Karpas-422 (cell line): ENCODE measurements at places on chromosomes 12 and 14. TPM values are rescaled to one million over a fixed set of nuclear protein-coding genes. Genes with fewer than 3 reads are reported as not detected.

Gene ALDH2
- total RNA-seq: 69.0 and 145 TPM in 2 replicates

Gene SMOC1
- total RNA-seq: not detected in 2 replicates

Gene KLHL33
- total RNA-seq: not detected in 2 replicates

Gene SLC5A8
- total RNA-seq: not detected in 2 replicates

Gene PMEL
- total RNA-seq: 8.8 and 9.7 TPM in 2 replicates

DNA sequence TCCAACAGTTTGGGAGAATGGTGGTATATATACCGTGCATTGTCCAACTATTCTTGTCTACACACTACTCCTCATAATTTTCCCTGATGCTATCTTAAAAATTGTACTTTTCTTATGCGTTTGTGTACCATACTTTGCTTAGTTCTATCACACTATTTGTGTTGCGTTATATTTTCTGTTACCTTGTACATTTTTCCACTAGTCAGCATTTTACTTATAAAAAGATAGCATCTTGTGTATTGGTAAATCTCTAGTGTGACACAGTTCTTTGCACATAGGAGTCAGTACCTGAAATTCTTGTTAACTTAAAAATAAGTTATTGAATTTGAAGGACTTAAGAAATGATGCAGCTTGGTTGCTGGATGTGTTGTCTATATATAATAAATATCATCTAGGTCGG is 201.8 kb upstream of the LMO3 start:
- no peak for DNase-seq
- no peaks in the 10 kb centered on the region for H3K4me1 ChIP-seq
- no peak overlapping the region for H3K4me3 ChIP-seq
- H3K27me3 ChIP-seq: no peaks in the 10 kb centered on the region
- no peak overlapping the region for H3K27ac ChIP-seq
- H3K36me3 ChIP-seq: no peaks in the 10 kb centered on the region

- H3K4me3 ChIP-seq: no peak overlapping the region
- no peaks in the 10 kb centered on the region for H3K27me3 ChIP-seq
- no peaks in the 10 kb centered on the region for H3K36me3 ChIP-seq
- H3K27ac ChIP-seq: no peak overlapping the region
Measured at GRCh38 chr12:68138480-68138879, 21.1 kb downstream of the IFNG start.

DNA sequence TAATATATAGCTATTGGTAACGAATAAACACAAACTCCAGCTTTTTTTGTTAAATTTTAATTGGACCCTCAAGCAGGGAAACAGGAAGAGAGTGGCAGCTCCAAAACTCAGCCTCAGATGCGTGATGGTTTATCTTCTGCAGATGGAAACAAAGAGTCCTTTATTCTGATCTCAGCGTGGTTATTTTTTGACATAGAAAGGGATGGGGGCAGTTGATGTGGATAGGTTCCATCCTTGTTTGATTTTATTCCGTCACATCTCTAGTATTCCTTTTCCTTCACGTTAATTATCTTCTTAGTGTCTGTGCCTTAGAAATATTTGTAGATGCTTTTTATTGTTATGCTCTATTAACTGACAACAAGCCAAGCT is 447.6 kb upstream of the SEL1L start:
- no peak overlapping the region for H3K4me3 ChIP-seq
- no peaks in the 10 kb centered on the region for H3K27me3 ChIP-seq
- DNase-seq: no peak
- H3K27ac ChIP-seq: no peak overlapping the region
- no peaks in the 10 kb centered on the region for H3K36me3 ChIP-seq
- H3K4me1 ChIP-seq: no peaks in the 10 kb centered on the region

GRCh38 chr14:49767270-49767570 is 733 bp upstream of the KLHDC2 start:
- peak overlapping the region; percentile 91 for H3K27ac ChIP-seq
- H3K4me1 ChIP-seq: peaks cover 51% of the 10 kb centered on the region
- H3K27me3 ChIP-seq: no peaks in the 10 kb centered on the region
- peak overlapping the region; percentile 89 for H3K4me3 ChIP-seq
- peaks cover 4% of the 10 kb centered on the region; the same call in 1 of the 2 replicates for H3K36me3 ChIP-seq
- no peak for DNase-seq

DNA sequence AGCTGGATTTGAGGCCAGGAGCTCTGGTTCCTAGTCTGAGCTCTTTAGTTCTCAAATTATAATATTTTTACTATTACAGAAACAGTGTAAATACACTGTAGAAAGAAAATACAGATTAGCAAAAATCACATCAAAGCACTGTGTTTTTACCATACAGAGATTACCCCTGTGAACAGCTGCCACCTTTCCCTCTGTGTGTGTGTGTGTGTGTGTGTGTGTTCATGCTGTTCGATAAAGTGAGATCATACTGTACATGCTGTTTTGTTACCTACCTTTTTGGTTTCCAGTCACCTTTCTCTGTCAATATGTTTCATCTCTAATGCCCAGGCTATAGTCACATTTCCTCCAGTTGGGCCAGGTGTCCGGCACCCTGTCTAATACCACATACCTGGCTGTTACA is 26.9 kb downstream of the MVK start:
- H3K4me1 ChIP-seq: no peaks in the 10 kb centered on the region
- H3K4me3 ChIP-seq: no peak overlapping the region
- DNase-seq: no peak
- no peak overlapping the region for H3K27ac ChIP-seq
- H3K27me3 ChIP-seq: no peaks in the 10 kb centered on the region

DNA sequence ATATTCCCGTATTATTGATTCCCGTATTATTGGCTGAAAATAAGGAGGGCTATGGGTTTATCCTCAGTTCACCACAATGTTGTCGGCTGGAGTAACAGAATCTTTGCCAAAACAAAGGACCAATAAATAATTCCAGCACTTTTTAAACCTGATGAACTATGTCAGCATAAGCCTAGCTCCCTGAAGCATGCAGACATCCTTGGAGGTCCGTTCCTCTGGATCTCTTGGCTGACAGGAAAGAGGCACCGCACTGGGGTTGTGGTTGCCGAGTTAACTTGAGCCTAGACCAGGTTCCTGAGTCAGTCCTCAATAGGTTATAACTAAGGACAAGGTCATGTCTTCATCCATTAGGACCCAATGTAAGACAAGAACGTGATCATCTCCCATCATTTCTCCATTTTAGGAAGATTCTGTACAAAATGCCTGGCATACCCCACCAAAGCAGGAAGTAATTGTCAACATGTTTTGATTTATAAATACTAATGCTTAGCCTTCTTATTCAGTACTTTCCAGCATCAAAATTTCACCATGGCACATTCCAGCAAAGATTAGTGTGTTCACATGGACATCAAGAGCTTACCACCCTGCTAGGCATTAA is 36.6 kb downstream of the NID2 start:
- no peak overlapping the region for H3K4me3 ChIP-seq
- no peak overlapping the region for H3K27ac ChIP-seq
- no peaks in the 10 kb centered on the region for H3K4me1 ChIP-seq

- no peak overlapping the region for H3K27ac ChIP-seq
- no peaks in the 10 kb centered on the region for H3K36me3 ChIP-seq
- no peak for DNase-seq
- no peak overlapping the region for H3K4me3 ChIP-seq
Measured at GRCh38 chr12:109681986-109682707, 31.5 kb upstream of the FAM222A start.

DNA sequence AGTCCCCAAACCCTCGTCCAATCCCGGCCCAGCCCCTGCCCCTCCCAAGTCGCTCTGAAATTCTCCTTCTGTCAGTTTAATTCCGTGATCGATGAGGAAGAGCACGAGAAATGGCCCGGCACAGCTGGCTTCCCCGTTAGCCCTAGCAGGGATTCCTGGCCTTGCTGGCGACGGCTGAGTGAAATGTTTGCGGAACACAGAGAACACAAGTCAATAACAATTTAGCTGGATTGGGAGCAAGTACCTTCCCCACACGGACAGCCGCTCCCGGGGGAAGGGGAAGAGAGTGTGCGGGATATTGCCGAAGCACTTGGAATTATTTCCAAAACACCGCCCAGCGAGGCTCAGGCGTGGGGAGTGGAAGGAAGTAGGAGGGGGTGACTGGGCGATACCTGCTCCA is 134.6 kb downstream of the RBM19 start:
- H3K27me3 ChIP-seq: no peaks in the 10 kb centered on the region
- no peaks in the 10 kb centered on the region for H3K36me3 ChIP-seq
- no peak for DNase-seq

- no peak for DNase-seq
- H3K4me1 ChIP-seq: peaks cover 27% of the 10 kb centered on the region
- H3K27ac ChIP-seq: no peak overlapping the region
- no peaks in the 10 kb centered on the region for H3K27me3 ChIP-seq
- no peak overlapping the region for H3K4me3 ChIP-seq
Measured at GRCh38 chr12:31961137-31961536, 1.9 kb downstream of the RESF1 start.

GRCh38 chr12:1080520-1081223 is 89.6 kb downstream of the ERC1 start:
- peak overlapping the region; percentile 62 for H3K4me3 ChIP-seq
- peak; percentile 79 for DNase-seq
- H3K27ac ChIP-seq: no peak overlapping the region
- H3K27me3 ChIP-seq: no peaks in the 10 kb centered on the region
- peaks cover 28% of the 10 kb centered on the region for H3K4me1 ChIP-seq
- H3K36me3 ChIP-seq: 0 out of 2 replicates have a peak, but pooled peaks cover 4% of the 10 kb centered on the region

DNA sequence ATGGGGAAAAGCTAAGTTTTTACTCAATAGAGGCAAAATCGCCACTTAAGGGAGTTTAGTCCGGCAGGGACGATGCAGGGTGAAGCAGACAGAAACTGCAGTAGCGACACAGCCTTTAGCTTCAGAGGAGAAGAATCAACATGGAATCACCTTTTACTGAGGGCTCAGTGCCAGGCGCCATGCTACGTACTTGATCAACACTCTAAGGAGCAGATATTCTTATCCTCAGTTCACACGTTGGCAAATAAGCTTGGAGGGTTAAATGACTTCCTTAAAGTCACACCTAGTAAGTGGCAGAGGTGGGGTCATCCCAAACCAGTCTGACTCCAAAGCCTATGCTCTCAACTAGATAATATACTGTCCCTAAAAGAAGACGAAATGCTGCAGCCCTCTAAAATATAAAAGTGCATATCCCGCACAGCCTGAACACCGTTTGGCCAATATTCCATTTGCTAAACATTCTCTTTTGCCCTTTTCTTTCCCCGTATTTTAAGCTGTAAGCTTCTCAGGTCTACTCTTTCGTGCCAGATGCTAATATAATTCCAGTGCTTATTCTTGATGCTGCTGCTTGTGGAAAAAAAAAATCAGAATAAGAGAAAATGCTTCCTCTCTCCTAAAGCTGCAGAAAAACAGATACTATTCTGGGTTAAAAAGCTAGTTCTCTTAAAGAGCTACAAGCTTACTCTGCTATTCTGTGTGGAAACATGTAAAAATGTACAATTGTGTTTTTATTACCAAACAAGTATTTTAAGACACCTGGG is 10.9 kb downstream of the CCDC92 start:
- H3K36me3 ChIP-seq: no peaks in the 10 kb centered on the region
- H3K4me3 ChIP-seq: no peak overlapping the region
- no peaks in the 10 kb centered on the region for H3K4me1 ChIP-seq
- no peak overlapping the region for H3K27ac ChIP-seq
- no peak for DNase-seq

DNA sequence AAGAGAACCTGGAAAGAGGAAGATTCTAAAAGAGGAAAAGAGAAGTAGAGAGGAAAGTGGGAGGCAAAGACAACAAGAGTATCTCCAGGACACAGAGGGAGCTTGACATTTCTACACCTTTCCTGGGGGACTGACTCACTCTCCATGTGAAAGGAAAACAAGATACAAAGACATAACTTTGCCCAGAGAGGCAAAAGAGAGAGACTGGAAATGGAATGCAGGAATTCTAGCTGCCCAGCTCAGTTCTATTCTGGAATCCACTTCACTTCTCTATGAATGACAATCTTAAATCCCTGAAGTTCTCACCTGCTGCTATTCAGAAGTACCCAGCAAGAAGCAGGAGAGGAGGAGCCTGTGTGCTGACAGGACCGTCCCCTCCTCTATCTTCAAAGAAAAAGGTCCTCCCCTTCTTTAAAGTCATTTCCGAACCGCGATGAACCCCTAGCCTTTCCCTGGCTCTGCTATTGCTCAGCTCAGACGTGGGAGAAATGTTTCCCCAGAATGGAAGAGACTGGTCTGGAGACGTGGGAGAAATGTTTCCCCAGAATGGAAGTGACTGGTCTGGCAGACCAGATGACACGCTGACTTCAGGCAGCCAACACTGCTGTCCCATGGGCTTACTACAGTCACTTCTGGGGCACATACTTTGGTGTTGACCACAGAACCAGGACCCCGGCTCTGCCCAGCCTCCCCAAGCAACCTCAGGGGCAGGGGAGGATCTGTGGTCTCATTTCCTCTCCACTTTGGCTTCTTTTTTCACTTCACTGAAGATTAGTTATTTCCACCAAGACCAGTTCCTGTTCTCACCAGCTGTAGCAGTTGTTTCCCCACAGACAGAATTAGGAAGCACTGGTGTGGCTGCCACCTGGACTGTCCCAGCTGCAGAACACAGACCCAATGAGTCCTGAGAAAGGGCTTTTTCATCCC is 8.3 kb downstream of the FMNL3 start:
- no peaks in the 10 kb centered on the region for H3K27me3 ChIP-seq
- DNase-seq: peak; percentile 84
- peak overlapping the region; percentile 63 for H3K4me3 ChIP-seq
- peaks cover 35% of the 10 kb centered on the region for H3K4me1 ChIP-seq
- H3K36me3 ChIP-seq: no peaks in the 10 kb centered on the region

- H3K4me1 ChIP-seq: no peaks in the 10 kb centered on the region
- no peak overlapping the region for H3K27ac ChIP-seq
- no peaks in the 10 kb centered on the region for H3K36me3 ChIP-seq
- no peaks in the 10 kb centered on the region for H3K27me3 ChIP-seq
Measured at GRCh38 chr12:29208936-29209701, 60.0 kb downstream of the FAR2 start.

GRCh38 chr14:68780358-68781160 is 12.3 kb downstream of the ZFP36L1 start:
- no peaks in the 10 kb centered on the region for H3K36me3 ChIP-seq
- H3K27me3 ChIP-seq: no peaks in the 10 kb centered on the region
- no peak for DNase-seq
- no peak overlapping the region for H3K4me3 ChIP-seq
- H3K27ac ChIP-seq: no peak overlapping the region
